ENCODE measurements at places on chromosomes 11 and 22. TPM values are rescaled to one million over a fixed set of nuclear protein-coding genes. Genes with fewer than 3 reads are reported as not detected.
A peak's percentile ranks its signal among the peaks of the same experiment; 100 is the strongest.

GRCh38 chr22:46941968-46942798, 179.7 kb downstream of the TBC1D22A start:
- H3K36me3 ChIP-seq: no peaks in the 10 kb centered on the region
- no peaks in the 10 kb centered on the region for H3K27me3 ChIP-seq
- H3K4me1 ChIP-seq: no peaks in the 10 kb centered on the region
- H3K4me3 ChIP-seq: no peak overlapping the region
- DNase-seq: no peak

DNA sequence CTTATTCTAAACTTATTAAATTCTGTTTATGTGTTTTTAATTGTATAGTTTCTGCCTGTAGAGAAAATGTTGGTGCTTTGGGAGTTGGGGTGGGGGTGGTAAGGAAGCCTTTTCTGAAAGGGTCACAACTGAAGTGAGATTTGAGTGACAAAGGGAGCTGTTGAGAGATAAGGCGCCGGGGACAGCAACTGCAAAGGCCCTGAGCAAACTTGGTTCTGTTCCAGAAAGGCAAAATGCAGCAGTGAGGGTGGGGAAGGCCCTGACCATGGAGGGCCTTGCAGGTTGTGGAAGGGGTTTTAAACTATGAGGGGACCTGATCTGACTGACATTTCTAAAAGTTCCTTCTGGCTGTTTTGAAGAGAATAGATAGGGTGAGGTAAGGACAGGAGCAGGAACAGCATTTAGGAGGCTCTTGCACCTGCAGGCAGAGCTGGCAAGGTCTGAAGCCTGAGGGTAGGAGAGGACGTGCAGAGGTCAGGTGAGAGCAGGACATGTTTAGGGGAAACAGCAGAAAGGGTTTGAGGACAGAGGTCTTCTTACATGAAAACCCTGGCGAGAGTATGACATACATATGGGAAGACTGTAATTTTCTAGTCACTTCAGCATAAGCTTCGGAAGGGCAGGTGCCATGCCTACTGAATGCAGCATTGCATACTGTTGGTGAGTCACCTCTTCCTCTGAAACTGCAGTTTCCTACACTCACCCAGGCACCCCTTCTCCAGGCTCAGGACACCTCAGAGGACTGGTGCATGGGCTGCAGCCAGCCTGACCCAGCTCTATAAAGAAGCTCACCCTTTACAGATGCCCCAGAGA, 190.7 kb downstream of the SNX19 start:
- no peaks in the 10 kb centered on the region for H3K27me3 ChIP-seq
- no peak overlapping the region for H3K4me3 ChIP-seq
- no peaks in the 10 kb centered on the region for H3K4me1 ChIP-seq
- no peaks in the 10 kb centered on the region for H3K36me3 ChIP-seq
- no peak overlapping the region for H3K27ac ChIP-seq

DNA sequence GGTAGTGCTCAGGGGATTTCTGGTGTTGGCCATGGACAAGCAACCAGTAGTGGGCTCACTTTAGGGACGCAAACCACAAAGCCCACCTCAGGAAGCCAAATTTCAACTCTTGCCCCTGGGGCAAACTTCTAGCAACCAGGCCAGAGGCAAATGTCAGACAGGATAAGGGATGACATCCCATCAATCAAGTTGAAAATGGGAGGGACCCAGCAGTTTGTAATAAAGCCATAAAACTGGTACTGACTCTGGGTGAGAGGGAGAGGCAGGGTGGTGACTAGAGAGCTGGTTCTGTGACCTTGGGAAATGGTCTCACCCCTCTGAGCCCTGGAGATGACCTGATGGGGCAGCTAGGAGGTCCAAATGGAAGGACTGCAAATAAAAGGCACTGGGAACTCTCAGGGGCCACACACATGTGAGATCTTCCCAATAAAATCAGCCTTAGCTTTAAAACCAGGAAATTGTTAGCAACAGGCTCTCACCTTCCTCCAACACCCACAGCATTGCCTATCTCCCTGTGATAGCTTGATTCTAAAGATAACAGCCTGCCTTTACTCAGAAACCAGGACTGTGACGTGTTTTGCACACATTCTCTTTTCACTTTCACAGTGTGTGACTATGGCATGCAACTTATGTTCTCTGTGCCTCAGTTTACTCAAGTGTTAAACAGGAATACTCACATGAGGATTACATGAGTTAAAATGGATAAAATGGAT, 6.4 kb upstream of the TBC1D10A start:
- H3K27ac ChIP-seq: peak overlapping the region; percentile 71
- peaks cover 38% of the 10 kb centered on the region for H3K4me1 ChIP-seq
- peaks cover 72% of the 10 kb centered on the region for H3K36me3 ChIP-seq
- no peaks in the 10 kb centered on the region for H3K27me3 ChIP-seq
- no peak overlapping the region for H3K4me3 ChIP-seq
- DNase-seq: no peak

- no peak for DNase-seq
- no peaks in the 10 kb centered on the region for H3K4me1 ChIP-seq
- H3K4me3 ChIP-seq: no peak overlapping the region
- no peak overlapping the region for H3K27ac ChIP-seq
- H3K36me3 ChIP-seq: no peaks in the 10 kb centered on the region
Measured at GRCh38 chr11:19827399-19828135, 114.9 kb downstream of the NAV2 start.

DNA sequence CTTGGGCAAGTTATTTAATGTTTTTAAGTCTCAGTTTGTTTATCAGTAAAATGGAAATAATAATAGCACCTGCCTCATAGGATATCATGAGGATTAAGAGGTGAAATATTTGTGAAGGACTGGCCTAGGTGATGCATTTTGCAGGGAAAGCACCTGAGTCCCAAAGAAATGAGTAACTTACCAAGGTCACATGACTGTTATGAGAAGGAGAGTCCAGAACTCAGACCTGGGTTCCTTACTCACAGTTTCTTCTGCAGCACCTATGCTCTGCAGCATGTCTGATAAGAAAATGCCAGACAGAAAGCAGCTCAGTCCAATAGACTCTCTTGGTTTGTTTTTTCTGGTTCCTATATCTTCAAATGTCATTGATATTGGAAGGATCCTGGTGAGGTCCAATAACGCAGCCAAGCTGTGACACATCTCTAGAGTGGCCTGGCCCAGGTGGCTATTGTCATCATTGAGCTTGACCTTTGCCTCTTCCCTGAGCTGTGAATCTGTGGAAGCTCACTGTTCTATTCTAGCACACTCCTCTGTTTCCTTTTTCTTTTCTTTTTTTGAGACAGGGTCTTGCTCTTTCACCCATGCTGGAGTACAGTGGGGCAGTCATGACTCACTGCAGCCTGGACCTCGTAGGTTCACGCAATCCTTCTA, 174.7 kb upstream of the NAV2 start:
- no peaks in the 10 kb centered on the region for H3K4me1 ChIP-seq
- H3K27me3 ChIP-seq: peaks cover 11% of the 10 kb centered on the region
- no peaks in the 10 kb centered on the region for H3K36me3 ChIP-seq
- DNase-seq: no peak
- no peak overlapping the region for H3K27ac ChIP-seq

GRCh38 chr22:29011240-29012100, 50.2 kb downstream of the C22orf31 start:
- no peak overlapping the region for H3K27ac ChIP-seq
- H3K4me3 ChIP-seq: no peak overlapping the region
- no peak for DNase-seq
- H3K4me1 ChIP-seq: peaks cover 6% of the 10 kb centered on the region
- peaks cover 12% of the 10 kb centered on the region for H3K27me3 ChIP-seq

- peaks cover 2% of the 10 kb centered on the region for H3K27me3 ChIP-seq
- H3K36me3 ChIP-seq: no peaks in the 10 kb centered on the region
- no peak for DNase-seq
- H3K4me3 ChIP-seq: no peak overlapping the region
- H3K4me1 ChIP-seq: no peaks in the 10 kb centered on the region
- no peak overlapping the region for H3K27ac ChIP-seq
Measured at GRCh38 chr11:95378111-95378510, 147.1 kb upstream of the SESN3 start.

DNA sequence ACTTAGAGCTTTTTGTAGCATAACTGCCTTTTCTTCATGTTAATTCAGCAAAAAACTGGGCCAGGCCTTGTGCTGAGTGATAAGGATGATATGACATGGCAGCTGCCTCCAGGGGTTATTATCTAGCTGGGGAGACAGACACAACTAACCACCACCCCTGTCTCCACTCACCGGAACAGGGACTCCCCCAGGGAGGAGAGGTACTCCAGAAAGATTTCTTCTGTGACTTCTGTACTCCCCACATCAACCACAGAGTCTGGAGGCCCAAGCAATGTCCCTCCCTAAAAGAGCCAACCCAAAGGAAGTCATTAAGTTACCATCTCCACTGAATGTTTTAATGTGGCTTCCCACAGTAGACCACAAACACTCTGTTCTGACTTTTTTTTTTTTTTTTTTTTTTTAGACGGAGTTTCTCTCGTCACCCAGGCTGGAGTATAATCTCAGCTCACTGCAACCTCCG, 14.3 kb upstream of the PMM1 start:
- DNase-seq: peak; percentile 77
- H3K27ac ChIP-seq: peak overlapping the region; percentile 72
- H3K4me3 ChIP-seq: peak overlapping the region; percentile 50
- H3K27me3 ChIP-seq: peaks cover 4% of the 10 kb centered on the region

- peaks cover 6% of the 10 kb centered on the region for H3K27me3 ChIP-seq
- DNase-seq: no peak
- H3K4me1 ChIP-seq: peaks cover 7% of the 10 kb centered on the region
- H3K36me3 ChIP-seq: no peaks in the 10 kb centered on the region
- H3K4me3 ChIP-seq: no peak overlapping the region
Measured at GRCh38 chr11:19672586-19673206, 39.9 kb upstream of the NAV2 start.

- H3K4me1 ChIP-seq: no peaks in the 10 kb centered on the region
- no peak for DNase-seq
- no peak overlapping the region for H3K4me3 ChIP-seq
- H3K27ac ChIP-seq: no peak overlapping the region
Measured at GRCh38 chr11:133563505-133564025, 31.3 kb upstream of the OPCML start.

DNA sequence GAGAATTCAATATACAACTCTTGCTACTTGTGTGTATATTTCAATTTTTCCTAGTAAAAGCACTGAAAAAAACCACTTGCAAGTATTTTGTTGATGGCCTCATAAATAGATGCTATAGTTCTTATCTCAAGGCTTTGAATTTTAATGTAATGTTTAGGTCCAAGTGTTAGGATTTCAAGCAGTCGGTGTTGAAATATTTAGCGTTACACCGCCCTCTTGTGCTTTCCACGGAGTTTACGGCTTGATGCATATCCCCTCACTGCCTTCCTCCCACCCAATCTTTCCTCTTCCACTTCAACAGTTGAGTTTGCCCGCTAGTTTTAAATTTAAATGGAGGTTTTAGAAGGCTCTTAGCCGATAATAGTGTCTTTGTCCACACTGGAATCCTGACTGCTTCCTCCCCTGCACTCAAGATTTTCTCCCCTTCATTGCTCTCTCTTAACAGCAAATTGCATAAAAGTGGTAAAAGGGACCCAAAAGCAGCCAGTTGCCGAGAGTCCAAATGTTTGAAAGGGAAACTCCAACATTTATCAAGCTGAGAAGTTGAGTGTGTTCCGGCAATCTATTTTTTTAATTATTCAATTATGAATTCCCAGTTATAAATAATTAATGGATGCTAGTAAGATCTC, 25.9 kb upstream of the HTATIP2 start:
- no peaks in the 10 kb centered on the region for H3K4me1 ChIP-seq
- no peak overlapping the region for H3K4me3 ChIP-seq
- H3K36me3 ChIP-seq: no peaks in the 10 kb centered on the region
- peaks cover 60% of the 10 kb centered on the region for H3K27me3 ChIP-seq

GRCh38 chr11:95999711-96000406, 76.0 kb upstream of the MTMR2 start:
- no peaks in the 10 kb centered on the region for H3K4me1 ChIP-seq
- DNase-seq: no peak

- H3K4me1 ChIP-seq: no peaks in the 10 kb centered on the region
- H3K27me3 ChIP-seq: peaks cover 18% of the 10 kb centered on the region
- H3K4me3 ChIP-seq: no peak overlapping the region
- no peaks in the 10 kb centered on the region for H3K36me3 ChIP-seq
Measured at GRCh38 chr22:35961480-35962295, 66.9 kb downstream of the RBFOX2 start.

- H3K4me1 ChIP-seq: no peaks in the 10 kb centered on the region
- H3K27ac ChIP-seq: no peak overlapping the region
- DNase-seq: peak; percentile 8
- H3K36me3 ChIP-seq: no peaks in the 10 kb centered on the region
- no peaks in the 10 kb centered on the region for H3K27me3 ChIP-seq
Measured at GRCh38 chr22:21445437-21446127, 21.6 kb upstream of the TMEM191C start.

GRCh38 chr22:48545987-48546386, 1281.7 kb downstream of the BRD1 start:
- no peaks in the 10 kb centered on the region for H3K4me1 ChIP-seq
- H3K36me3 ChIP-seq: no peaks in the 10 kb centered on the region

GRCh38 chr11:128527046-128527445, 60.3 kb downstream of the ETS1 start:
- H3K4me1 ChIP-seq: peaks cover 65% of the 10 kb centered on the region
- H3K27ac ChIP-seq: peak overlapping the region; percentile 88
- no peak overlapping the region for H3K4me3 ChIP-seq

DNA sequence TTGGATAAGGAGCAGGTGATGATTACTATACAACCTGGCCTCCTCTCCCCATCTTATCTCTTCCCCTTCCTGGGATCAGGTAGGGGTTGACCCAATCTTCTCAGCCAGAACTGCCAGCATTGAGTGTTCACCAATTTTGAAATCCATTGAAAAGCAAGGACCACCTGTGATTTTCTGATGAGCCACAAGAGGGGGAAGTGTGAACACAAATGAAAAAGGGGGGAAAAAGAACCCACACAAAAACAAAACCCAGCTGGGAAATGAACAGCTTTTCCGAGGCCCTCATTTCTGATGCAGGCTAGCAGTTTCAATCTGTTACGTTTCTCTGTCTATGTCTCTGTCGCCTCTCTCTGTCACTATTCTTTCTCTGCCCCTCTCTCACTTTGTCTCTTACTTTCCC, 161.9 kb downstream of the INSC start:
- no peak for DNase-seq
- no peak overlapping the region for H3K27ac ChIP-seq
- no peaks in the 10 kb centered on the region for H3K36me3 ChIP-seq
- no peak overlapping the region for H3K4me3 ChIP-seq
- no peaks in the 10 kb centered on the region for H3K4me1 ChIP-seq
- peaks cover 7% of the 10 kb centered on the region for H3K27me3 ChIP-seq

GRCh38 chr22:49962751-49963646, 2.4 kb downstream of the PIM3 start:
- H3K4me1 ChIP-seq: peaks cover 40% of the 10 kb centered on the region
- peak; percentile 17 for DNase-seq
- peak overlapping the region; percentile 75 for H3K4me3 ChIP-seq
- H3K36me3 ChIP-seq: peaks cover 33% of the 10 kb centered on the region
- H3K27ac ChIP-seq: peak overlapping the region; percentile 77

The ZDHHC24 gene
- total RNA-seq: 26.0 TPM

The NRXN2 gene
- total RNA-seq: 0.08 TPM

The KCNC1 gene
- not detected for total RNA-seq

The CREB3L1 gene
- total RNA-seq: not detected

The OLFML1 gene
- total RNA-seq: not detected

The ZNF280A gene
- total RNA-seq: not detected

The ZNF215 gene
- 0.53 TPM for total RNA-seq

The MYBPC3 gene
- total RNA-seq: not detected

The RFPL1 gene
- not detected for total RNA-seq

The APOBEC3F gene
- total RNA-seq: 36.4 TPM

The MMP13 gene
- total RNA-seq: not detected

The POTEH gene
- not detected for total RNA-seq
